NCI-H1092 (cell line): ENCODE measurements at places on chromosomes 16 and 17.
A peak's percentile ranks its signal among the peaks of the same experiment; 100 is the strongest.

DNA sequence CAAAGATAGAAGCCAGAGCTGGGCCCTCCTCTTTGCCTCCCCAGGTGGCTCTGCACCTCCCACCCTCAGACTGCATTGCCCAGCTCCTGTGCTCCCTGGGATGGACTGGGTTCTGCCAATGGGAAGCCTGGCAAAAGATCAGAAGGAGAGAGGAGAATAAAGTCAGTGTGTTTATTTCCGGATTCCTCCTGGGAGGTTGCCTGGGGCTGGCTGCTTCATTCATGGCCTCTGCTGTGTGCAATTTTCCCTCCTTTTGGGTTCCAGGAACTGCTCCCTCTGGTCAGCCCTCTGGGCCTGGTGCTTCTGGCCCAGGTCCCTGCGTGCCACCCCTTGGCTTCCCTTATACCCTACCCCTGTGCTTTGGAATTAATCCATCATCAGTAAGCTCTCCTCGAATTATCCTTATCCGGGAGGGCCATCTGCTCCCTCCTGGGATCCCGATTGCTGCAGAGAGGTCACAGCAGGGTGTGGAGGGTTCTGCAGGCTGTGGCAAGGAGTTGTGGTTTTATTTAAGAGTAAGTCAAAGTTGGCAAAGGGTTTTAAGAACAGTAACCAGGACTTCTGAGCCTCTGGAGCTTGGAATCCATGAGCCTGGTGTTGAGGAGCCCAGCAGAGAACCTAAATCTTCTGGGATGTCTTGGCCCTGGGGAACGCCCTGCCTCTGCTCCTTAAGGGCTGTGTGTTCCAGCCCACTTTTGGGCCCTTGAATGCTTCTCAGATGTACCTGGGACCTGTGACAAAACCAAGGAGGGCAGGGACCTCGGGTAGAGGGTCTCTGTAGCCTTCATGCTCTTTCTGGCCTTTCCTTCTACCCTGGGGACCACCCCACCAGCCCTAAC lies 8.2 kb upstream of the MMP2 start:
- no peak for DNase-seq

DNA sequence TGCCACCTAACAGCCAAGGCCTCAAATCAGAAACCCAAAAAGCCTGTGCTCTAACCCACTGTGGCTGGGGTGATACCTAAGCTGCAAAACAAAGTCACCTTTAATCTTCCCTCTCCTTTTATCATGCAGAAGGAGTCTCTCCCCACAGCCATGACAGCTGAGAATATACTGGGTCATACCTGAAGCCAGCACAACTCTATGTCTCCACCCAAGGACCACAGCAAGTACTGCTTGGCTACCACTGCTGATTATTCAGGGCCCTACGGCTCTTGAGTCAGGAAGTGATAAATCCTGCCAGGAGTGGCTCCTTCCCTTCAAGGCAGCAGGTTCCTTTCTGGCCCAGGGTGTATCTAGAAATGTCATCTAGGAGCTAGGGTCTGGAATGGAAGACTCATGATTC lies 151.5 kb upstream of the TOM1L1 start:
- DNase-seq: no peak

DNA sequence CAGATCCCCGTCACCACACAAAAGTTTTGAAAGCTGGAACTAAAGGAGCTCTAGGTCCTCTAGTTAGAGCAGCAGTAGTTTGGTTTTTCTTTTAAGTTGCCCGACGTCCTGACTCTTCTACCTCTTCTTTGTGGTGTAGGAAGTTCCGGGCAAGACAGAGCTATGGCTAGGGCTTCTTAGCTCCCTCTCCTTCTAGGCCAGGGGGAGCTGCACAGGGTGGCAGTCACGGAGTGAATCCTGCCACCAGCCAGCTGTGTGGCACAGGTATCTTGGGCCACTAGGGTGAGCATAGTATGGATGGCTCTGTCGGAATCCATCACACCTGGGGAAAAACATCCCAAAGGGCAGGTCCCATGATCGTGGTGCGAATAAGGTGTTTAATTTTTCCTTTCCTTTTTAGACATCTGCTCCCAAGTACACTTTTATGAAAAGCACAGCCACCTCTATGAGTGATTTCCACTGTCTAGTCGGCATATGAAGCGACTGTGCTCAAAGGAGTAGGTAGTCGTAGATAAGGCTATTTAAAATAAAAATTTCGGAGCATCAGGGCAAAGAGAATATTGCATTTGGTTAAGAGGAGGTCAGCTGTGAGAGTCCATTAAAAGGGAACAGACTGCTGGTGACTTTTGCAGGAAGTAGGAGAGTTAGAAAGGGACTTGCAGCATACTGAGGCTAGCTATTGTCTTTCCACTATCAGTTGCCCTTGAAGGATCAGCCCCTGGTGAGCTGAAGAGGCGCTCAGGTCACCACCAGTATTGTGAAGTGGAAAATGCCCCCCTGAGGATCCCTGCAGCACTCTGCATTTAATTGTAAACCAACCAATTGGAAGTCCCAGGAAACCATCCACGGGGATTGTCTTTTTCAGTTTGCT lies 2.1 kb downstream of the PRKCA start:
- peak; percentile 27 for DNase-seq

DNA sequence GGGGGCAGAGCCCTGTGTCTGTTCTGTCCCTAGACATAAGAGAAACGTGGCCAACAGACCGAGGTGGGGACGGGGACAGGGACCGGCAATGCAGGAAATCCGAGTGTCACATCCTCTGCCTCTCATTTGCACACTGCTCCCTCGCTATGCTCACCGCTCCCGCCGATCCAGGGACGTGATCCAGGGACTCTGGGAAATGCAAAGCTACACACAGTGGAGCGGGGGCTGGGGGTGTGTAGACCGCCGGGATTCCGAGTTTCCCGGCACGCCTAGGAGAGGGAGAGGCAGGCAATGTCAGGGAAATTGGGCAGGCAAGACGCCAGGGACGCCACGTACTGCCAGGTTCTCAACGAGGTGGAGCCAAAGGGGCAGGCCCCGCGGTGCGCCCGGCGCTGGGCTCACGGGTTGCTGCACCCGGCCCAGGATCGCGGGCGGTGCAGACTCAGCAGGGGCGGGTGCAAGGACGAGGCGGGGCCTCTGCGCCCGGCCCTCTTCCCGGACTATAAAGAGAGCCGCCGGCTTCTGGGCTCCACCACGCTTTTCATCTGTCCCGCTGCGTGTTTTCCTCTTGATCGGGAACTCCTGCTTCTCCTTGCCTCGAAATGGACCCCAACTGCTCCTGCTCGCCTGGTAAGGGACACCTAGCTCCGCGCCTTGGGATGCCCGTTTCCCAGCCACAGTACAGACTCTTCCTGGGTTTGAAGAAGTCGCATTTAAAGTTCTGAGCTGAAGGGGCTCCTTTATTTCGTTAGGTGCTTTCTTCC lies at the start of gene MT1X:
Gene MT1X, plus strand, starts transcription at position 532 of the 764 bp plus-strand sequence. Its CDS starts 71 bp downstream, at position 603.
- peak; percentile 77 for DNase-seq

DNA sequence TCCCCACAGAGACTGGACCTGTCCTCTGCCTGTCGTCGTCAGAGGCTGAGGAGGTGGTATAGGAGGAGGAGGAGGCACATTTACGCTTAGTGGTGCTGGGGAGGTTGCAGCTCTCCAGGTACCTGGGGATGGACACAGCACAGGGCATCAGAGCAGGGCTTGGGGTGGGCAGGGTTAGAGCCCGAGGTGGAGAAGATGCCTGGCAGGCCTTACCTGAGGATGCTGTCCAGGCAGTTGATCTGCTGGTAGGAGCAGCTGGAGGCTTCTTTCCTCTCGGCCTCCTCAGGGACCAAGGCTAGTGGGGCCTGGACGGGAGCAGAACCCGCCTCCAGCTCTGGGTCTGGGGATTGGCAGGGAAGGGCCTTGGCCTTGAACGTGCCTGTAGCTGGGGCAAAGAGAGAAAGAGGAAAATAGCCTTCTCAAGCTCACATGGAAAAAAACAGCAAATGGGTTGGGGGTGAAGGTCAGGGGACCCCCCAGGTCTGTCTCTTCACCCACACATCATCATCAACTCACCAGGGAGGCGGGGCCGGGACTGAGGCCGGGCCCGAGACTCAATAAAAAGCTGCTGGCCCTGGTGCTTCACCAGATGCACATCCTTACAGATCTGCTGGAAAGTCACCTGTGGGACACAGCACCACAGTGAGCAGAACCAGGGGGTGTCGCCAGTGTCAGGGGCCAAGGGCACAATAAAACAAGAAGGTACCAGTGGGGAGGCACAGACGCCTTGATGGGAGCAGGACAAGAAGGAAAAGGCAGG lies 5.6 kb downstream of the PER1 start:
- no peak for DNase-seq

- DNase-seq: no peak
Observed at GRCh38 chr17:77755410-77755963, 203.0 kb upstream of the TNRC6C start.

DNA sequence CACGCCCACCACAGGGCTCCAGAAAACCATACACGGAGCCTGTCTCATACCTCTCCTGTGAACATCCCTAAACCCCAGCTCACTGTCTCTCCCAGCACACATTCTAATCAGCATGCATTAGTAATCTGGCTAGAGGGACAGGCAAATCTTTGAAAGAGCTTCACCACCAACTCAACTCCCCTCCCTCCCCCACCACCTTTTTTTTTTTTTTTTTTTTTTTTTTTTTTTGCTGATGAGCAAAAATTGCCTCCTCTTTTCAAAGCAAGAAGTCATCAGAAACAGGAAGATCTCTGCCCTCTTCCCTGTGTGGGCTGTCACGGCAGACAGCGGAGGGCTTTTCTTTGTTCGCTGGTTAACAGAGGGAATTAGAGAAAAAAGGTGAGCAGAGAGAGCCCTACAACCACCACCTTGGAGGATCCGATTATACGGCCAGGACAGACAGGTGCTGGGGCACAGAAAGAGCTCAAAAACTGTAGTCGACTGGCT lies 19.9 kb downstream of the GAS7 start:
- DNase-seq: no peak

- no peak for DNase-seq
Observed at GRCh38 chr17:41518031-41518430, 659 bp downstream of the KRT15 start.

DNA sequence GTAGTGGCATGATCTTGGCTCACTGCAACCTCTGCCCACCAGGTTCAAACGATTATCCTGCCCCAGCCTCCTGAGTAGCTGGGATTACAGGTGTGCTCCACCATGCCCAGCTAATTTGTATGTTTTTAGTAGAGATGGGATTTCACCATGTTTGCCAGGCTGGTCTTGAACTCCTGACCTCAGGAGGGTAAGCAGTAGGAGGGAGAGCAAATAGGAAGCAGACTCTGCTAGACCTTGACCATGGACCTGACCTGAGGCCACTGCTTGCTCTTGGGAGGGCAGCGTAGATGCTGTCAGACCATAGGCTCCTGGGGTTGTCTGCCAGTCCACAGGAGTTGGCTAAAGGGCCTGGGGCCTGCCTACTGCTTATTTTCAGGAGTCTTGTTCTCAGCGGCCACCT lies 28.6 kb downstream of the AKAP1 start:
- DNase-seq: no peak

DNA sequence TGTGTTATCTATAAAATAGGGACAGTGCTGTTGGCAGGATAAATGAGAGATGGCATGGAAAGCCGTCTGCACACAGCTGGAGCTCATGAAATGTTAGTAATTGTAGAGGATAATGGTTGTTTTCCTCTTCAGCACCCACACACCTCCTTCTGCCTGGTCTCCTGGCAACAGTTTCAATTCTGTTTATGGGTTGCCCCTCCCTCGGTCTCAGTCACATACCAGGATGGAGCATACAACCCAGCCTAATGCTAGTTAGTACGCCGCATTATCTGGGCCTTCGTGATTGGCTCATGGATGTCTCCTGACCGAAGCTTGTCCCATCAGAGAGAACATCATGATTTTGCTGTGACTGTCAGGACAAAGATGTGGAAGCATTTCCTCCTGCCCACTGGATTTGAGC lies 126.2 kb upstream of the WSCD1 start:
- DNase-seq: no peak

DNA sequence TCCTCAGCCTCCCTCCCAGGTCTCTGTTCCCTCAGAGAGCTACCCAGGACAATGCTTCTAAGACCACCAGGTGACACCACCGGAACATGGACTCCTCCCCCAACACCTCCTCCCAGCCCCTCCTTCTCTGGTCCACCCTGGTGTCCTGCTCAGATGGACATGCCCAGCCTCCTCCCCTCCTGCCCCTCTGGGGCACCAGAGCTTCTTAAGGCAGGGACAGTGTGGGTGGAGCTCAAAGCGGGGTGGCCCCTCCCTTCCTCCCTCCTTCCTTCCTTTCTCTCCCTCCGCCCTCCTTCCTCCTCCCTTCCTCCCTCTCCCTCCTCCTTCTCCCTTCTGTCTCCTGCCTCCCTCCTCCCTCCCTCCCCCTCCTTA lies 22.7 kb downstream of the TRPV3 start:
- no peak for DNase-seq

GRCh38 chr17:47864791-47865216 lies 13.8 kb upstream of the SP6 start:
- DNase-seq: no peak

- no peak for DNase-seq
Observed at GRCh38 chr16:49342336-49343265, 31.0 kb upstream of the C16orf78 start.

- DNase-seq: peak; percentile 92
Observed at GRCh38 chr17:61335845-61336655, 63.6 kb upstream of the TBX2 start.

GRCh38 chr17:21275579-21276263 lies 8.8 kb upstream of the MAP2K3 start:
- peak; percentile 53 for DNase-seq

- DNase-seq: no peak
Observed at GRCh38 chr17:79940459-79941087, 95.1 kb downstream of the TBC1D16 start.

DNA sequence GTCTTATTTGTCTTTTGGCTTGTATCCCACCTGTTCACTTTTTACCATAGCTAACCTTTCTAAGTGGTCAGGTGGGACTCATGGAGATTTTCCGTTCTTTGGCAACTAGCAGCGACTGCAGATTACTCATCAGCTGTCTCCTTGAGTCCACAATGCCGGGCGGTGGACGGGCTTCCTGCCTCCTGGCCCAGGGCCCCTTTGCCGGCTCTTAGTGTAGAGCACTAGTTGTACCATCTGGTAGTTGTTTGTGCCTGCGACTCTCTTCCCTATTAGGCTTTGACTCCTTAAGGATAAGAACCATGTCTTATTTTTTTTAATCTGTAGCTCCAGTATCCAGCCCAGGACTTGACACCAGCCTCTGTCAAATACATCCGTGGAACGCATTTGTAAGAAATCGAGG lies 399.9 kb downstream of the WWOX start:
- DNase-seq: no peak

GRCh38 chr17:45270828-45271418 lies 9.0 kb upstream of the SPATA32 start:
- DNase-seq: no peak

- no peak for DNase-seq
Observed at GRCh38 chr16:28161626-28162025, 50.1 kb downstream of the XPO6 start.

- no peak for DNase-seq
Observed at GRCh38 chr17:34909040-34909439, 52.2 kb downstream of the CCT6B start.

GRCh38 chr17:27651411-27652345 lies 20.7 kb downstream of the LGALS9 start:
- no peak for DNase-seq
